Naive thymus-derived CD4-positive, alpha-beta T cell (primary cell): ENCODE measurements at places on chromosomes 2 and 18. TPM values are rescaled to one million over a fixed set of nuclear protein-coding genes. Genes with fewer than 3 reads are reported as not detected.

Gene TGIF1
- total RNA-seq, result 63.6 TPM

Gene RESP18
- total RNA-seq, result not detected

Gene DIPK1C
- total RNA-seq, result not detected in 2 replicates

Gene DSG4
- not detected in 2 replicates for total RNA-seq

Gene KYNU
- total RNA-seq, result 0.94 TPM

Gene ZSWIM2
- total RNA-seq, result not detected

DNA sequence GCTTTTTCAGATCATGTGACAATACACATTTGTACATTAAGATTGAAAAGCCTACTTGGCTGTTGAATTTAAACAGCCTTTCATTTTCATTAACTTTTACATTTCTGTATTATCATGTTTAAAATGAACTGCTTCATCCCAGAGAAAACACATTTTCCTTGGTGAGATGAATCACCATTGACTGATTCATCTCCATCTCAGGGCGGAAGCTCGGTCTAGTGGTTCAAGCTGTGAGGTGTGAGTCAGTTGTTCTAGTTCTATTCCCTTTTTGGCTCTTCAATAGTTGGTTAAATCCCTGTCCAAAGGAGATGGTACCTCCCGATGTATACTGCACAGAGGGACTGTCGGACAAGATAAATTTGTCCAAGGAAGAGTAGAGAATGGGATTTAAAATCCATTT lies 189.7 kb downstream of the ADCYAP1 start:
- H3K4me1 ChIP-seq, result no peaks in the 10 kb centered on the region

DNA sequence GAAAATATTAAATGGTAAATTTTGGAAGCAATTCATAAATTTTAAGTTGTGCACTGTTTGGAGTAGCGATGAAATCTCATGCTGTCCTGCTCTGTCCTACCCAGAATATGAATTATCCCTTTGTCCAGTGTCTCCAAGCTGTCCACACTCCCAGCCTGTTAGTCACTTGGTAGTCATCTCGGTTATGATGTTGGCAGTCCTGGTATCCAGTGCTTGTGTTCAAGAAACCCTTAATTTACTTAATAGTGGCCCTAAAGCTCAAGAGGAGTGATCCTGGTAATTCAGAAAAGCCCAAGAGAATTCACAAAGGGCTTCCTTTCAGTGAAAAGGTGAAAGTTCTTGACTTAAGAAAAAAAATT lies 71.8 kb upstream of the STAM2 start:
- H3K4me3 ChIP-seq, result no peak overlapping the region
- H3K36me3 ChIP-seq, result no peaks in the 10 kb centered on the region
- H3K4me1 ChIP-seq, result no peaks in the 10 kb centered on the region
- no peak overlapping the region for H3K27ac ChIP-seq
- H3K27me3 ChIP-seq, result no peaks in the 10 kb centered on the region

- H3K27me3 ChIP-seq, result no peaks in the 10 kb centered on the region
- no peak overlapping the region for H3K27ac ChIP-seq
- DNase-seq, result no peak
- no peaks in the 10 kb centered on the region for H3K4me1 ChIP-seq
Observed at GRCh38 chr2:234869969-234870368, 81.8 kb upstream of the SH3BP4 start.

GRCh38 chr2:30655211-30655610 lies 152.0 kb downstream of the CAPN13 start:
- no peaks in the 10 kb centered on the region for H3K4me1 ChIP-seq
- no peaks in the 10 kb centered on the region for H3K27me3 ChIP-seq
- no peak for DNase-seq
- H3K36me3 ChIP-seq, result no peaks in the 10 kb centered on the region
- no peak overlapping the region for H3K4me3 ChIP-seq

DNA sequence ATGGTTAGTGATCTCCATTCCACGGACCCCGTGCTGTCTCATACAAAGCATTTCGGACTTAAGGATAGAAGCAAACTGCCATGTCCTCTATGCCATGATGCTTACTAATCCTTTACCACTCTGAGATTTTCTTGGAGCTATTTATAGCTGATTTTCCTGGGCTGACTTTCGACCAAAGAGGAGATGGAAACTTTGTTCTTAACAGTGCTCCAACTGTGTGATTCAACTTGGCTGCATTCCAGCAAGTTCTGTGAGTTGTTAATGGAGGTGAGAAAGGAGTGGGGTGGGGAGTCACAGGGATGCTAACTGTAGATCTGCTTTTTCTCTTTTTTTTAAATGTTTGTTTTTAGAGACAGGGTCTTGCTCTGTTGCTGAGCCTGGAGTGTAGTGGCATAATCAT lies 45.5 kb upstream of the MSH2 start:
- H3K4me3 ChIP-seq, result no peak overlapping the region
- H3K27ac ChIP-seq, result no peak overlapping the region
- H3K36me3 ChIP-seq, result no peaks in the 10 kb centered on the region
- H3K27me3 ChIP-seq, result no peaks in the 10 kb centered on the region
- no peak for DNase-seq
- no peaks in the 10 kb centered on the region for H3K4me1 ChIP-seq

DNA sequence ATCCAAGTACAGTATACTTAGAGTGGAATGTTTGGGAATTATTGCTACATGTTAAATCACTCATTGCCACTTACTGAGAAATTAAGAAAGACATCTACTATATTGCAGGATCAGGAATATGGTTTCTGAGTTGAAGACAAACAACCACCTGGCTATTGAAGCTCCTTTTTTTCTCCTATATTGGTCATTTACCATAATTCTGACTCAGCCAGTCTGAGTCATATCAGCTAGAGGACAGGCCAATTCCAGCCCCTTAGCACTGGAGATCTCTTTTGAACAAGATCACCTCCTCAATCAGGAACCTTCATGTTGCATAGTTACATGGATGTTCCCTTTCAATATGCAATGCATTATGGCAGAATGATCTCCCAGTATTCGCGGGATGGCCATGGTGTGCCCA lies 42.7 kb upstream of the CDH19 start:
- no peaks in the 10 kb centered on the region for H3K27me3 ChIP-seq
- H3K27ac ChIP-seq, result no peak overlapping the region
- no peak for DNase-seq
- H3K4me1 ChIP-seq, result no peaks in the 10 kb centered on the region

- H3K4me1 ChIP-seq, result no peaks in the 10 kb centered on the region
- H3K27me3 ChIP-seq, result no peaks in the 10 kb centered on the region
- no peak overlapping the region for H3K4me3 ChIP-seq
- no peak overlapping the region for H3K27ac ChIP-seq
- no peak for DNase-seq
- H3K36me3 ChIP-seq, result no peaks in the 10 kb centered on the region
Observed at GRCh38 chr2:240885566-240885965, 10.4 kb downstream of the MAB21L4 start.
